ACHN (cell line): ENCODE measurements at places on chromosomes 12 and 14.

- DNase-seq: peak; percentile 48
These were observed 29.7 kb downstream of the TMCC3 start for GRCh38 chr12:94620621-94621020.

- peak; percentile 19 for DNase-seq
These were observed 260.6 kb upstream of the GARIN6 start for GRCh38 chr12:99386907-99387306.

DNA sequence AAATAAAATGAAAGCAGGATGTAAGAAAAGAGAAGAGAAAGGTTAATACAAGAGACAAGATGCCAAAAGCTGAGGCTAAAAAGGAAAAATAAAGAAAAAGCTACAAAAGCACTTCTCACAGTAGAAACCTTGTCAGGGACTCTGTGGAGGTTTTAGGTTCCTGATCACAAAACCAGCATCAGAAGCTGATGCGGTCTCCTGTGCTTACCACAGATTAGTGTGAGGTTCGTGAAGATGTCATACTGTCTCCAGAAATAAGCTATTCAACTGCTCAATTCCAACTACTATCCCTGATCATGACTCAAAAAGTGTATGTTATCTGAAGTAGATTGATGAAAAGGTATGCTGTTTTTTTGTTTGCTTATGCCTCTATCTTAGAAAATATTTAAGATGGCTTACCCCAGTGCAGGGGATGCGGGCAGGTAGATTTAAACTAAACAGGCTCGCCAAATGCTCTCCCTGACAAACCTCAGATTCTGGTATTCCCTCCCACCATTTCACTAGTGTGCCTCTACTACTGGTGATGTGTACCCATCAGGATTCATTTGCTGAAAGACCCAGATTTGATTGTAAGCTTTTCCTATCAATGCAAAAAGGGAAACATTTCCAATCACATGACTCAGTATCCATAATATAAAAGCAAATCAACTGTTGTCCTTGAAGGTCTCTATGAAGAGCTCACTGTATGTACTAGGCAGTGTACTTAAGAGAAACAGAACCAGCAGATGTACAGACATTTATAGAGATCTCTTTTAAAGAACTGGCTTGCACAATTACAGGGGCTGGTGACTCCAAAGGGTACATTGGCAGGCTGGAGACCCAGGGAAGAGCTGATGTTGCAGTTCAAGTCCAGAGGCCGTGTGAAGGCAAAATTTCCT lies 169.5 kb upstream of the FOXN3 start:
- no peak for DNase-seq

- DNase-seq: peak; percentile 65
These were observed 18.5 kb downstream of the NCOR2 start for GRCh38 chr12:124548854-124549378.

DNA sequence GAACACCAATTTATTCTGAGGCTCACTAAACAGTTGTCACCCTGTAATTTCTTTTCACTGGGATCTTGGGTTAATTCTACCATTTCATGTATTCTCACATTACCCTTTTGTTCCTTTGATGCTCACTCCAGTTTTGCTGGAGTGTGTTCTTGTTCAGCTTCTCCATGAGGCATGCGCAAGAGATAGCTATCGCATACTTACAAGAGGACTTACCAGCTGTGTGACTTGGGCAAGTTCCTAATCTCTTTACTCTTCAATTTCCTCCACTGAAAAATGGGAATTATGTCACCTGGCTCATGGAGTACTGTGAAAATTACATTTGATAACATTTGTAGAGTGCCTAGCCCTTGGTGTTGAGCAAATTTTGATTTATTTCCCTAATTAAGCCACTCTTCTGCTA lies 56.5 kb upstream of the JDP2 start:
- no peak for DNase-seq

- peak; percentile 18 for DNase-seq
These were observed 43.8 kb upstream of the TSPAN11 start for GRCh38 chr12:30882706-30883105.

- DNase-seq: no peak
These were observed 24.7 kb downstream of the HEATR5A start for GRCh38 chr14:31395572-31396205.

DNA sequence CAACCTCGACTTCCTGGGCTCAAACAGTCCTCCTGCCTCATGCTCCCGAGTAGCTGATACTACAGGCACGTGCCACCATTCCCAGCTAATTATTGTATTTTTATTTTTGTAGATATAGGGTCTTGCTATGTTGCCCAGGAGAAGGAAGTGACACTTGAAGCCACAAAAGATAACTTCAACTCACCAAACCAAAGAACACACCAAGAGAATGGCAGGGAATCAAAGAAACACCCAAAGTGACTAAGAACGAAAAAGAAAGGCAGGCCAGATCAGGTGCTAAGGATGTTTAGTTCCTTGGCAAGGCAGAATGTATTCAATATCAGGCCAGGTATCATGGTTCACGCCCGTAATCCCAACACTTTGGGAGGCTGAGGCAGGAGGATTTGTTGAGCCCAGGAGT lies 10.1 kb upstream of the TPCN1 start:
- no peak for DNase-seq

GRCh38 chr12:28568704-28569103 lies 378.4 kb downstream of the CCDC91 start:
- no peak for DNase-seq

DNA sequence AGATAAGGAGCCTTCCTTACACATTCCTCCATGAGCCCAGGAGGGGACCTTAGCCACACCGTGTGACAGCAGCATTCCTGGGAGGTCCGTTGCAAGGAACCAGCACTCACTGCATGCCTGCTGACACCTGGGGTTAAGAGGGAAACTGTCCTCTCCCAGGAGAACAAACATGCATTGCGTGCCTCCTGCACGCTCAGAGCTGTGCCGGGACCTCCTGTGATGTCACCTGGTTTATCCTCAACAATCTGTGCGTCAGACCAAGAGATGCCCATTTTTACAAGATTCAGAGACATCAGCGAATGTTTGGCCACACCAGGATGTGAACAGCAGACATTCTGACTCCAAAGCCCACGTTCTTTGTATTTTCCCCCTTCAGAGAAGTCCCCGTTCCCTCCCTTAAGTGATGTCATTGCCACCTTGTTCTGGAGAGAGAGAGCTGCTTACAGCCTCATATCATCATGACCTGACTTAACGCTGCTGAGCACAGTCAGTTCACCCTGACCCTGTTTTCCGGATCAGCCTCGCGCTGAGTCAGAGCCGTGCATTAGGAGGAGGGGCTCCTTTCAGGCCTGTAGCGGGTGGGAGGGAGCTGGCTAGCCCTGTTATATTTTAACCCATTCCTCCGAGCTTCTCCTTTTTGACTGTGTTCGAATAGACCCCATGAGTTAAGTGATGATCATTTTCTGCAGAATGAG lies 36.2 kb downstream of the TMEM120B start:
- DNase-seq: peak; percentile 97

DNA sequence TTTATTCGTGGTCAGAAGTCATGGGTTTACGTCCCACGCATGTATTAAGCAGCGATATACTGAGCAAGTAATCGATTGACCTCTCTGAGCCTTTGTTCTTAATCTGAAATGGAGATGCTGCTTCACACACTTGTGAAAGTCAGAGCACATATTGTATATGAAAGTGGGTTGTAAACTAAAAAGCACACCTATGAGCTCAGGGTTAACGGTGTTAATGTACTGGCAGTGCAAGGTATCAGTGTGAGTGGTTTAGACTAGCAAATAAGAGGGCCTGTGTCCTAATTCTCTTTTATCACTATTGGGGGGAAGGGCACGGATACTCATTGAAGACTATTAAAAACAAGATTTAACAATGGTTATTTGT lies 676 bp downstream of the MRPL42 start:
- DNase-seq: peak; percentile 25

- DNase-seq: no peak
These were observed 47.3 kb downstream of the PDE3A start for GRCh38 chr12:20415641-20416040.

DNA sequence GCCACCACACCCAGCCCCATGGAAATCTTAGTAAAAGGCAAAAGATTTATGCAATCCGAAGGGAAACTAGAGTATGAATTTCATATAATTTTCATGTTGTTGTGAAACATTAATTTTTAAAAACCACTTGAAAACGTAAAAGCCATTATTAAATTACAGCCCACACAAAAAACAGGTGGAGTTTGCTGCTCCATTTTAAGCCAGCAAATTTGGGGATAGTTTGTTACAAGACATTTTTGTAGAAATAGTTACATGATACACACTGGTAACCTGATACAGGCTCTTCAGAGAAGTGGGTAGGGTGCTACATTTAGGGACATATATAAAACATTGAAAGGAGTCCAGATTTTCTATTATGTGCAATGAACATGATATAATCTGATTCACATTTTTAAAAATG lies 17.6 kb downstream of the GNPTAB start:
- DNase-seq: no peak

DNA sequence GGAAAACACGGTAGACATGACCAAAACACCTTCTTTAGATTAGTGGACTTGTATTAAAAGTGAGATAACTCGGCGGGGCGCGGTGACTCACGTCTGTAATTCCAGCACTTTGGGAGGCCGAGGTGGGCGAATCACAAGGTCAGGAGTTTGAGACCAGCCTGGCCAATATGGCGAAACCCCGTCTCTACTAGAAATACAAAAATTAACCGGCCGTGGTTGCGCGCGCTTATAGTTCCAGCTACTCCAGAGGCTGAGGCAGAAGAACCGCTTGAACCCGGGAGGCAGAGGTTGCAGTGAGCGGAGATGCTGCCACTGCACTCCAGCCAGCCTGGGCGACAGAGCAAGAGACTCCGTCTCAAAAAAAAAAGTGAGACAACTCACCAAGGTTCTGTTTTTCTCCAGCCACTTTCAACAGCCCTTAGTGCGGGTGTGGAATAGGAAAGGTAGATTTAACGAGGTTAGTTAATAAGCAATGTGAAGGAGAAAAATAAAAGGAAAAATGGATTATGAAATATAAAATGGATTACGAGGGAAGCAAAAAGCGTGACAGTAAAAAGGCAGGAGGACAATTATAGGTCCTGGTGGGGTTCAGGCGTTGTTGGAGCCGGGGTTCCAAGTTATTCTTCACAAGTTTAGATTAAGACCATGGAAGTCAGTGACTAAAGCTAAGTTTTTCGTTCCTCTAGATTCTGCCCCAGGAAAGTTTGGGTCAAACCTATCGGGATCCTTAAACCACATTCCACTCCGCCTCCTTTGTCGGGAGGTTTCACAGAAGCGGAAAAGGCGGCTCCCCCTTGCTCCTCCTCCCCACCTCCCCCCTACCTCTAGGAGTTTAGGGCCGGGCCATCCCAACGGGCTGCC lies 534 bp downstream of the PPP2R3C start:
- DNase-seq: peak; percentile 28

DNA sequence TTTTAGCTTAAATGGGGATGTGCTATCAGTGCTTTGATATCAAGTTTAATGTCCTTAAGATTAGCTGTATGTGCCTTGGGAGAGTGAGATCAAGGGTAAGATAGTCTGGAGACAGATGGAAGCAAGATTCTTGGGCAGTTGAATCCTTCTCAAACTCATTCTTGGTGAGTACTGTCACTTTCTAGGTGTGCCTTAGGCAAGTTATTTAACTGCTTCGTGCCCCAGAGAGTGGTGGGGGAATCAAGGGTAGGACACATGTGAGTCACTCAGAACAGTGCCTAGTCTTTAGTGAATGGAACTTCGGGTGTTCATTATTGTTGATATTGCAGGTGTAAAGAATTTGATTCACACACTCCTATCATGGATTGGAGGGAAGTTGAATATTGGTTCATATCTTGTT lies 803.7 kb downstream of the DIO2 start:
- no peak for DNase-seq

GRCh38 chr14:76126076-76126475 lies 25.6 kb upstream of the GPATCH2L start:
- DNase-seq: no peak

DNA sequence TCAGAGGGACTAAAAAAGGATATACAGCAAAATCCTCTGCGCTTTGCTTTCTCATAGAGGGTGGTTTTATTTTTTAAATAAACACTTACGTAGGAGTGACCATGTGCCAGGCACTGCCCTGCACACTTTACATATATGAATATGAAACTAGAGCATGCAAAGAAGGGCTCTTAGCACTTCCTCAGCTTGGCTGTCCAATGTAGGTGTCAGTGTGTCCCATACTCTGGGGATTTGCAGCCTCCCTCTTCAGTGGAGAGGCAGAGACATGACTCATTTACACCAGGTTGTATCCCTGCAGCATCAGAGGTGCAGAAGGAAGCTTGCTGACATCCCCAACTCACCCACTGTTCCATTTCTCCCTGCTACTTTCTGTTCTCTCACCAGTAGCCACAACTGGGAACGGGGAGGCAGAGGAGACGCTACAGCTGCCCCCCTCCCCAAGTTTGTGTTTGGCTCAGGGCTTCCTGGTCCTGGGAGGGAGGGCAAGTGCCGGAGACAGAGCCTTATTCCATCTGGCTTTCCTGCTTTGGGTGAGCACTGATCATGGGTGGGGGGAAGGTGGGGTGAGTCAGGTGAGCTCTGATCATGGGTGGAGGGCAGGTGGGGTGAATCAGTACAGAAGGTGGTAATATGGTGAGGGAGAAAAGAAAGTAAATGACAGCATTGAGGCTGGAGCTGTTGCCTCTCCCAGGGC lies 4.9 kb upstream of the KRT5 start:
- DNase-seq: no peak

GRCh38 chr12:69238589-69239351 lies 599 bp upstream of the CPSF6 start:
- DNase-seq: no peak

DNA sequence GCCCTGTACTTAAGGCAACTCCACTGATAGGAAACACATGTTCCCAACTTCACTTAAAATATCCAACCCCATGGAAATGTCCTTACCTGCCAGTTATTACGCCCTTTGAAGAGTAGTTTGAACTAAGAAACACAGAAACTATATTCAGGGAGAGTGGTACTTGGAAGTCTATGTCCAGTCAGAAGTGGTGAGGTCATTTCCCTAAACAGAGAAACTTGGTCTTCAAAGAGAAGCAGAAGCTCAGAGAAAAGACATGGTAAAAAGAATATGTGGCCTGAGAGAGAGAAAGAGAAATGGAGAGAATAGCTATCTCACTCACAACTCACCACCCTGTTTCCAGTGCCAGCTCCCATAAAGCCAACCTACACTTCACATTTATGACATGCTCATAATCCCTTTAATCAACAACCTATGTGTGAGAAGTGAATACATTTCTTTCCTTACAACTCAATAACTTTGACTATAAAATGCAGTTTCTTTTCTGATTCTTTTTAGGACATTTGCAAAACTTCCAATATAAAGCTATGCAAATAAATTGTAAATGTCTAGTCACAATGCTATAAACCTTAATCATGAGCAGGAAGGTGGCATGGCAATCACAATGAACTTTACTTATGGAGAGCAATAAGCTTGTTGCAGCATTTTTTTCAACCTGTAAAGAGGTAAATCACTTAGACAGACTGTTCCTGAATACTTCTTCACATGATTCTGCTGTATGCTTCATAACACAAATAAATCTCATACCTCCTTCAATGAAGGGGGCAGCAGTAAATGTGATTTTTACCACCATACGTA lies 67.1 kb downstream of the CPNE8 start:
- no peak for DNase-seq

DNA sequence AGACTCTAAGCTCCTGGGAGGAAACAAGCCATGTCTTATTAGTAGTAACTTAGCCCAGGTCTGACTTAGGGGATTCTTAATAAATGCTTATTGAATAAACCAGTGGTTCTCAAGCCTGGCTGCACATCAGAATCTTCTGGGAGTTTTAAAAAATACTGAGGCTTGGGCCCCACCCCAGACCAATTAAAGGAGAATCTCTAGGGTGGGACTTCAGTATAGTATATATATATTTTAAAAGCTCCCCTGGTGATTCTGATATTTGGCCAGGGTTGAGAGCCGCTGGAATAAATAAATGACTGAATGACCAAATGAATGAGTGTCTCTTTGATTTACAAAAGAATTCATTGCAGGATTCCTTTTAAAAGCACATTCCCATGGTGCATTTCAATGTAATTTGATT lies 151.5 kb upstream of the GSC start:
- DNase-seq: no peak
